ENCODE measurements at places on chromosomes 1 and 21.

DNA sequence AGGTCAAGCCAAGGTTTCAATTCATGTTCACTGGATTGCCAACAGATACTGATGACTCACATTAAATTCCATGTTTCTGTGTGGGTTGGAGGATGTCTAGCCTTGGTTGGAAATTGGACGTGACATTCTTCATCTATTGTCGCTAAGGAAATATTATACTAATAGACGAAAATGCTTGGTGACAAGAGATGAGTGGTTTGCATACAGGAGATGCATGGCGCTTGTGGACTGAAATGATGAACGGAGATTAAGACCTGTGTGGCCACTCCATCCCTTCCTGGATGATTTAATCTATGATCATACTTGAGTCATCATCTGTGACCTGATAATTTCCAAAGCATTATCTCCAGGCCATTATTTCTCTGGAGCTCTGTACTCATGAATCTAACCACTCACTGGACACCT lies 97.0 kb upstream of the CD34 start:
- DNase-seq: peak; percentile 64

DNA sequence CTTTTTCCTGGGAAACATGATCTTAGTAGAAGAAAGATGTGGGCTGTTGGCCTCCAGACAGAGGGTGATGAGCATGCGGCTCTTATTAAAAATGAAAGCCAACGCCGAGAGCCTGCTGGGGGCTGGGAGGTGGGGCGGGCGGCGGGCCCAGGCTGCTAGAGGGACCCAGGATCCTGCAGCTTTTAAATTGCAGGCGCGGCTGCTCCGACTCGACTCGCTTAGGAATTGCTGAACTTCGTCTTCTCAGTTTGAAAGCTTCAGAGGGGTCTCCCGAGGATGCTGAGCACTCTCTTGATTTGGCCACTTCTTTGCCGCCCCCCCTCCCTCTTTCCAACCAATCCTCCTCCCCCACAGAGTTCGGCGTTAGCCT lies 1.2 kb downstream of the AGPAT3 start:
- DNase-seq: peak; percentile 86

DNA sequence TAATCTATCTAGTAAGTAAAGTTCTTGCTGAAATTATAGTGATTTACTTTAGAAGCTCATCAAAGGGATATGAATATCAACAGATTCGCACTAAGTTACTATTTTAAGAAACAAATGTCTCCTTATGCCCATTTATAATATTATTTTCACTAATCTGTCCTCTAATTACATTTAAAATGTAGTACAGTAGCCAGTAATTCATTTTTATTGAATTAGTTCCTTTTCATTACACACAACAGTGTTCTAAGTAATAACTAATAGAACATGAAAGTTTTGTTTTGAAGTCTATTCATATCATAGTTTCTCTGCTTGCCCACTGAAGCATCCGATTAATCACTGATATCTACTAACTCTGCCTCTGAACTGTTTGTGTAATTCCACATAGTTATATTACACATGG lies 225.8 kb downstream of the NEGR1 start:
- no peak for DNase-seq

DNA sequence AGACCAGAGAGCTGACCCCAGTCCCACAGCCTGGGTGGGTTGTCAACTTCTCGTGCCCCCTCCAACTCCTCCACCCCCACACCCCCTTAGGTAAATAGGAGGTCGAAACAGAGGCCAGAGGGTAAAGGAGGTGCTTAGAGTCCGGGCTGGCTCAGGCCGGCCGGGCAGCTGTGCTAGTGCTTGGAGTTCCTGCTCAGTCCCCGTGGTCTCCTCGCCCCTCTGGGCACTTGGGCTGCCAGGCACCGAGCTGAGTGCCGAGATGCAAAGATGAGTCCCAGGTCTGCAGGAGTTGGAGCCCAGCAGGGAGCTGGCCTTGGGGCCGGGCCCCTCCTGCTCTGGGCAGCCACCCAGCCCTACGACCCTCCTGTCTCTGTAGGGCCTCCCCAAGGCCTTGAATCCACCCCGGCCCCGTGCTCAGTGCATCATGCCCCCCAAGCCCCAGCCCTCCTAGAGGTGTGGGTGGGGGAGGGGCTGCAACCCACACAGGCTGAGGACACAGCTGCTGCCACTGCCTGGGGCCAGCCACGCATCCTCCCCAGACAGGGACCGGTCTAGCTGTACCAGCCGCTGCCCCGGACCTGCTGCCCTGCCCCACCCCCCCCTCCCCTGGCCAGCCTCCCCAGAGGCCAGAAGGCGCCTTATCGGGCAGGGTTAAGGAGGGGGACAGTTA lies 1.9 kb downstream of the SMIM1 start:
- no peak for DNase-seq

DNA sequence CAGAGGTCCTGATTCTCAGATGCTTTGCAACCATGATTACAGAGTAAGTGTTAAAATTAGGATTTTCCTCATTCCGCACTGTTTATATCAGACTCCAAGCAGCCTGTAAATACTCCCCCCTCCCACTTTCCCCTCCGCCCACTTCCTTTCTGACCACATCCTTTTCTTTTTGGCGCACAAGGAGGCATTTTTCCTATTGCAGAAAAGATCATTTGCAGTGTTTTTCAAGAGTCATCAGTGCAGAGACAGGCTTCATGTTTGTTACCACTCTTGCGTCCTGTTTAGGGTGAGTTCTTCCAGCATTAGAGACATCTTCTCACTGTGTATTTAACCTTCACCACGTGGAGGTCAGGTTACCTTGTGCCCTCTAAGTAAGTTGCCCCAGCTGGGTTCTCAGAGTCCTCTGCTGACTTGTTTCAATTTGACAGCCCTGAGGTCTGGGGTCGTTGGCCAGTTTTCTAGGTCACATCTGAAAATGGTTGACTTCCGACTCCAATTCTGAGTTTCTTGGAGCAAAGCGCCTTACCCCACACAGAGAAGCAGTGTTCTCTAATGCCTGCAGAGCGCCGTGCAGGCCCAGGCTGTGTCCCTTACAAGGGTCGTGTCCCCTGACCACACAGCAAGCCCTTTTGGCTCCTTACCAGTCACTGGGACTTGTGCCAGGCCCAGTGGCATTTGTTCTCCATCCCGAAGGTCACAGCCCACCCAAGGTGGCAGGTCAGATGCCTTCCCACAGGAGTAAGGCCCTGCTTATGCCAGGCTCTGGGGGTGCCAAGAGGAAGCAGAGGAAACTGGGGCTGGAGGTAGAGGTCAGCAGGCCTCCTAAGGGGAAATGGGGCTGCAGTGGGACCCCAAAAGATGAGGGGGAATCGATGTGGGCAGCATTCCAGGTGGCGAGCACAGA lies 85.6 kb downstream of the FAM78B start:
- DNase-seq: peak; percentile 12

- DNase-seq: peak; percentile 77
Observed at GRCh38 chr1:205936846-205937586, 6.2 kb downstream of the SLC26A9 start.

- peak; percentile 27 for DNase-seq
Observed at GRCh38 chr1:19621274-19621950, 22.7 kb upstream of the NBL1 start.

DNA sequence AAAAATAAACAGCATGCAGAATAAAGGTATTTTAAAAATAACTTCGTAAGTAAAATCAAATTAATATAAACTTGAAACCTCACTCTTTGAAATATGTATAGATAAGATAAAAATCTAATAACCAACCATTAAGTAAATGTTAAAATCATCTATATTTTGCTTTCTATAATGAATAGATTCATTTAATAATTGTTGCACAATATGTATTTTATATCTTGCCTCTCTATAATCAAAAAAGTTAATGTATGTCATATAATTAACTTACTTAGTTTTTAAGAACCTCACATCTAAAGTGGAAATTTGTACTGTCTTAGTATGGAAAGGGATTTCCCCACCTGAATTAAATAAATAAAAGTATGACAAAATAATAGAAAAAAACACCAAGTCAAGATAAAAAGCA lies 42.4 kb upstream of the RBM34 start:
- no peak for DNase-seq

DNA sequence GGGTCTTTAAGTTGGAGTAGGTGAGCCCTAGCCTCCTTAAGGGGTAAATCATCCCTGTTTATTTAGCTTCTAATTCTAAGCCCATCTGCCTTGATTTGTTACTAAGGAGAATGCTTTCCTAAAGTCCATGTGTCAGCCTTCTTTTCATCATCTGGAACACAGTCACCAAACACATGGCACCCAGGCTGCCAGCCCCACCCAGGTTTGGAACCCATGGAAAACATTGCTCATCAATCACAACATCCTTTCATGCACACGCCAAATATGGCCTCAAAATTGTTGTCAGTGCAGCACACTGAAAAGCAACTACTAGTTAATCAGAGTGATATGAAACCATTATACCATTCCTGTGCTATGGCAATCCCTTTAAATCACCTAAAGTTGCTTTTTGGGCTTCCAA lies 386.7 kb upstream of the ESRRG start:
- no peak for DNase-seq

DNA sequence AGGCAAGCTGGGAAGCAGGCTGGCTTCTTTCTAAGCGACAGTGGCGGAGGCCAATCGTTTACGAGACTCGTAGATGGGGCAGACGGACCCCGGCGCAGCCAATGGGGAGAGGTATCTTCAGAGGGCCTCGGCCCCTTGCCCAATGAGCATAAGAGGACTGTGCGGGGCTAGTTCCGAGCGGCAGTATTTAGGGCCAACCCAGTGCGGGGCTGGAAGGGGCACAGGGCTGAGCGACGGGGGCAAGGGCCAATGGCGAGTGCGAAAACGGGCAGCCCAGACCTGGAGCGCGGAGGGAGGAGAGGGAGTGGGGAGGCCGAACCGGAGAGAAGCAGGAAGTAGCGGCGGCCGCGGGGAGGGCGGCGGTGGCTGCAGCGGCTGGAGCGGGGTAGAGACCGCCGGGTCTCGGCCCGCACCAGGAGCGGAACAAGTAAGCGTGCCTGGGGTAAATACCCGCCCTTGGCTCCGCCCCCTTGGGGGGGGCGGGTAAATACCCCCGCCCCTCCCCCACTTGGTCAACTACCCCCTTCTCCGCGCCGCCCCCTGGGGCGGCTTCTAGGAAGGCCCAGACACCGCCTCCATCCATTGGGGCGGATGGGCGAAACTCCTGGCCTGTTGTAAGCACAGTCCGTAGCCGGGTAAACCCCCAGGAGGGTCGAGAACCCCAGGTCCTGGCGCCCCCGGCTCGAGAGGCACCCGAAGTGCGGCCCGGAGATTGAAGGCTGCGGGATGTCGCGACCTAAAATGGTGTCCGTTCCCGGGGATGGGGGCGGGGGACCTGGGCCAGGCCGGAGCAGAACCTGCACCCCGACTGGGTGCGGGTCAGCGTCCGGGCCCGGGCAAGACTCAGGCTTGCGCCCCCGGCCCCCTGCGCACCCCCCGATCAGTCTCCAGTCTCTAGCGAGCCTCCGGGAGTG lies at the start of gene ZNF687:
ZNF687 (plus strand) TSS at position 331 of the 914 bp plus-strand sequence. CDS start 3,993 bp downstream, outside the sequence.
- peak; percentile 99 for DNase-seq

GRCh38 chr1:245310571-245311531 lies 156.1 kb downstream of the KIF26B start:
- DNase-seq: peak; percentile 45

- DNase-seq: no peak
Observed at GRCh38 chr1:150118716-150119115, 31.0 kb upstream of the PLEKHO1 start.

GRCh38 chr1:65792669-65793358 lies at the start of gene PDE4B:
PDE4B (plus strand) TSS chr1:65792895.
- DNase-seq: peak; percentile 76

DNA sequence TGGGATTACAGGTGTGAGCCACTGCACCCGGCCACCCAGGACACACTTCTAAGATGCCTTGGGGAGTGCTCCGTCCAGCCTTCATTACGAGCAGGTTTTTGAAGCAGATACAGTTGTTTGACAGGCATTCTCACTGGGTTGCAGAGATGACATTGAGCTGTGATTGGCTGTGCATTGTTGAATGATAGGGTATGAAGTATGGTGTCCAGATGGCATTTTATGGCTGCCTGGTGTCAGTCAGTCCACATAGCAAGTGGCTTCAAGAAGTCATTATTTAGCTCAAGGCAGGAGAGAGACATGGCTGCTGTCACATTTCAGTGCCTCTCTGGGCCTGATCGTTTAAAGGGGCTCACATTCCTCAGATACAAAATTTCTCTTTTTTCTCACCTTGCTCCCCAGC lies 14.8 kb upstream of the PADI2 start:
- DNase-seq: no peak

DNA sequence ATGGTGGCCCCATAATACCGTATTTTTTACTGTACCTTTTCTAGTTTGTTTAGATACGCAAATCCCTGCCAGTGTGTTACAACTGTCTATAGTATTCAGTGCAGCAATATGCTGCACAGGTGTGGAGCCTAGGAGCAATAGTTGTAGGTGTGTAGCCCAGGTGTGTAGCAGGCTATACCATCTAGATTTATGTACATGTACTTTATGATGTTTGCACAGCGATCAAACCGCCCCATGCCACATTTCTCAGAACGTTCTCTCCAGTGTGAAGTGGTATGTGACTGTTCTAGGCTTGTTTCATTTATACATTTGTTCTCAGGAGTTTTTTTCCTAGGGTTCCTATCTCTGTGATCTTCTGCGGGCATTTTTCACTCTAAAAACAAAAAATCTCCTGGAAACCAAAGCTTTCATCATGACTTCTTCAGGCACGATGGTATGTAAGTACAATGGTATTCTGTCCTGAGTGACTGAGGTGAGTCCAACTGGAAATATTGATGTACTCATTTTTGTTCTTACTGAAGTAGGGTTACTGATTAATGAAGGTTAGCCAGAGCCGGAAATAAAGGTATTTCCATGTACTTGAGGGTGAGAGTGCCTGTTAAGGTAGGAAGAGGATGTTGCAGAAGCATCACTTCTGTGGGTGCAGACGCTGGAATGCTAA lies 153.0 kb downstream of the GABPA start:
- DNase-seq: no peak

GRCh38 chr1:28577738-28578536 lies 14.1 kb upstream of the RAB42 start:
- no peak for DNase-seq

DNA sequence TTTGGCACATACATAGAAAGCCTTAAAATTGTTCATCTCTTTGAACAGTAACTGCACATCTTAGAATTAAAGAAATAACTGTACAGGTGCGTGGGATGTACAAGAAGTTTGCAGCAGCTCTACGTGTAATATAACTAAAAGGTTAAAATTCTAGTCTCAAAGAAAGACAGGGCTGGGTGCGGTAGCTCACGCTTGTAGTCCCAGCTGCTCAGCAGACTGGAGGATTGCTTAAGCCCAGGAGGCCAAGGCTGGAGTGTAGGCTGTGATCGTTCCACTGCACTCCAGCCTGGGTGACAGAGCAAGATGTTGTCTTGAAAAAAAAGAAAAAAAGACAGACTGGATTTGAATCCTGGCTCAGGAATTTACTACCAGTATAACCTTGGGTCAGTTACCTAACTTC lies 13.4 kb downstream of the PARP1 start:
- no peak for DNase-seq

DNA sequence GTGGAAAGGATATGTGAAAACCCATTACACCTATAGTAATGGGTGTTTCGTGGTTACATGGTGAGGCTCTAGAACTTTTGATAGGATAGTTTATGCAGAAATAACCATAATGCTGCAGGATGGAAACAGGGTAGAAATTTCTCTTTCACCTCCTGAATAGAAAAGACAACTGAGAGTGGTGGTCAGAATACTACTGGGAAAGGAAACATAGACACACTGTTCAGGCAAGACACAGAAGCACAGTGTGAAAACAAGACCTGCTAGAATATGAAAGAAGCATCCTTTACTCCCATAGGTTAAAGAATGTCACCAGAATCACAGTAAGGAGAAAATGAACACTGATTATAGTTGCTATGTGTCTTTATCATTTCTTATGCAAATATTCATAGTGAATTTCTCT lies 496.6 kb downstream of the DPYD start:
- no peak for DNase-seq

Data from GM03348 (cell line).